ENCODE measurements at places on chromosomes 1 and 21.
A peak's percentile ranks its signal among the peaks of the same experiment; 100 is the strongest.

DNA sequence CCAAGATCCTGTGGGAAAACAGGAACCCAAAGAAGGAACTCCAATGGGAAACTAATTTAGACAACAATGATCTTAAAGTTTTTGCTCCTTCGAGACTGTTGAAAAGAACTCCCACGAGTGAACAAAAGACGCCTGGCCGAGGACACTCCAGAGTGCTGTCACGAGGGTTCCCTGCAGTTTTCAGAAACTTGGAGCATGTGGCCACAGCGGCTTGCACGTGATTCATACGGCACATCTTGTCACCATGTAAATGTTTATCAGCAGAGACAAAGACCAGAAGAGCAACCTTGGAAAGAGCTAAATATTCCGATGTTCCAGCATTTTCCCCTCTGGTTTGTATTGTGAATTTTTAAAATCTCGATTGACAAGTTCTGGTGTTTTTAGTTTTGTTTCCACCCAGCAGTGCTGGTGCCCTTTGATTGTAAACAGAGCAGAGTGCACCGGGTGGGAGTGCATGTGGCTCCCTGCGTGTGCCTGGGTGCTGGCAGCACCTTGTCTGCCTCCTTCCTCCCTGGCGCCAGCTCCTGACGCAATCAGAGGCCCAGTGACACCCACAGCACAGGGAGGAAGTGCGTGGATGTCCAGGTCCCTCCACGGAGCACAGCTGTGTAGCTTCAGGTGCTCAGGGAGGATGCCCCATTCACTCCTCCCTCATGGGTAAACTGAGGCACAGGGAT lies 23.0 kb downstream of the LRRC3 start:
- no peak for DNase-seq

GRCh38 chr1:48236716-48237470 lies 14.4 kb downstream of the SLC5A9 start:
- DNase-seq: no peak

DNA sequence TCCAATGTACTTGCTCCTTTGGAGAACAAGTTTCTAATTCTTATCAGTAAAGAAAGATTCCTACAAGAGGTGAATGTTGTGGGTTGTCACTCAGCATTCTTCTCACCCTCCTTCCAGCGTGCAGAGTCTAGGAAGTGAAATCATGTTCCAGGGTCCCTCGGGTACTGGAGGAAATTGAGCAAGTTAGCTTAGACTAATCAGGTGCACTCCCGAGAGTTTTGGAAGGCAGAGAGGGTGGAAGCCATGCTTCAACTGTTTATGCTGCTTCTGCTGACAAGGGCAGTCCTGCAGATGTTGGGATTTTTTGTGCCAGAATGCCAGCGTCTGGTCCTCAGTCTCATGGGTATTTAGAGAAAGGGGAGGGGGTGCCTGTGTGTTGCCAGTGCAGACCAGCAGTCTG lies 5.3 kb upstream of the C1orf115 start:
- DNase-seq: no peak

GRCh38 chr1:25556791-25557476 lies 13.5 kb downstream of the LDLRAP1 start:
- DNase-seq: no peak

- DNase-seq: peak; percentile 59
Observed at GRCh38 chr21:33403128-33403785, at the start of gene IFNGR2. Gene IFNGR2 (plus strand): TSS chr21:33403413. CDS start chr21:33403544, 131 bp downstream.

DNA sequence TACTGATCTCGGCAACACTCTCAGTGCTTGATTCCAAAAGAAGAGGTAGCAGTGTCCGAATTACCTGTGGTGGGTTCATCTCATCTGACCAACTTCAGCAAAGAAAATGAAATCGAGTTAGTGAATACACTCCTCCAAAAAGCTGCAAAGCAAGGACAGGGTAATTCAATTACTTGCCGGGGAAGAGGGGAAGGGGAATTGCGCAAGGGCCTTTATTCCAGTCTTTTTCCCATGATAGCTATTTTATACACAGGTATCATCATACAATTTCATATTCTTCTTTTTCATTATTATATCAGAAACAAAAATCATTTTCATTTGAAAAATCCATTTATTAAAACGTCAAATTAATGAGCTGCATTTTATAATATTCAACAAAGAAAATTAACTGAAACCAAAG lies 42.9 kb downstream of the UBR4 start:
- no peak for DNase-seq

All from mesothelial cell of epicardium (in vitro differentiated cells).